ENCODE measurements at places on chromosomes 11 and 22.

DNA sequence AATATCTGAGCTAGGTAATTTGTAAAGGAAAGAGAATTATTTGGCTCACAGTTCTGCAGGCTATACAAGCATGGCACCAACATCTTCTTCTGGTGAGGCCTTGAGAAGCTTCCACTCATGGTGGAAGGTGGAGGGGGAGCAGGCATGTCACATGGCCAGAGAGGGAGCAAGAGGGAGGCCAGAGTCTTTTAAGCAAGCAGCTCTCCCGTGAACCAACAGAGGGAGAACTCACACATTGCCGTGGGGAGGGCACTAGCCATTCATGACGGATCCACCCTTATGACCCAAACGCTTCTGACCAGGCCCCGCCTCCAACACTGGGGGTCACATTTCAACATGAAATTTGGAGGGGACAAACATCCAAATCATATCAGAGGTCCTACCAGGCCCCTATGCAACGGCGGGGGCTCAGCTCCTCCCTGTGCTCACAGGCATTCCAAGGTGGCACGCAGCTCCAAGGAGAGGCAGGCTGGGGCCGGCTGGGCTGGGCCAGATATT is 4.6 kb downstream of the C11orf96 start:
- DNase-seq: peak; percentile 71

GRCh38 chr11:14320020-14320419 is 39.0 kb downstream of the RRAS2 start:
- DNase-seq: no peak

GRCh38 chr22:44256085-44256484 is 56.7 kb downstream of the SHISAL1 start:
- no peak for DNase-seq

DNA sequence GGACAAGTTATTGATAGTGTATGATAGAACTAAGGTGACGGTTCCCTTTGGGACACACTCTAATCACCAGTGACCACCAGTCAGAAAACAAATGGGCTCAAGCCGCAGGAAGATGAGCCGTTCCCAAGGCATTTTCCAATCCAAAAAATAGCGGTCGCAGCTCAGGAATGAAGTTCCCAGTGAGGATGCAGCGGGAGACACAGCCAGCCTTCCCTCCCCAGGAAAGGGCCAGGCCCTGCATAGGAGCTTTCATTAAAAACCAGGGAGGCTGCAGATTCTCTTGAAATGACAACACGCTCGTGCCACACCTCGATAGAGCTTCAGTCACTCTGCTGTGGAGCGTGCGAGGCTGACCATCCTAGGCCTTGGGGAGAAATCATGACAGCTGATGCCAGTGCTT is 65.8 kb upstream of the WNT7B start:
- no peak for DNase-seq

DNA sequence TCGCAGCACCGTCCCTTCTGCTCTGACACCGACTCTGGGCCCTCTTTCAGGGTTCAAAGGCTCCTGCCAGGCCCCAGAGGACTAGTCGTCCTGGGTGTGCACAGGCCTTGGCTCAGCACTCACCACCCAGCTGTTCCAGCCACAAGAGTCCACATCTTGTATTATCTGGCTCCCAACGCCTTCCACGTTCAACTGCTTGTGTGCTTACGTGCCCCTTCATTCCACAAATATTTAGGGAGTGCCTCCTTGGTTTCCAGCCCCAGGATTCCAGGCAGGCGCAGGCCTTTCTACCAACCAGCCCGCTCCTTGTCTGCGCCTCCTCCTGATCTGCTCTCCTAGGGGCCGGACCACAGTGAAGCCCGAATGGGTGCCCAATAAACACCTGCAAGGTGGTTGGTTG is 70.9 kb downstream of the SCUBE1 start:
- DNase-seq: no peak

GRCh38 chr11:44597358-44598012 is 32.0 kb downstream of the CD82 start:
- DNase-seq: no peak

- DNase-seq: no peak
Measured at GRCh38 chr22:35307372-35307771, 7.7 kb downstream of the TOM1 start.

GRCh38 chr22:28112548-28113043 is 193.5 kb upstream of the PITPNB start:
- DNase-seq: peak; percentile 81

GRCh38 chr11:123474994-123475393 is 44.9 kb downstream of the GRAMD1B start:
- DNase-seq: peak; percentile 28

DNA sequence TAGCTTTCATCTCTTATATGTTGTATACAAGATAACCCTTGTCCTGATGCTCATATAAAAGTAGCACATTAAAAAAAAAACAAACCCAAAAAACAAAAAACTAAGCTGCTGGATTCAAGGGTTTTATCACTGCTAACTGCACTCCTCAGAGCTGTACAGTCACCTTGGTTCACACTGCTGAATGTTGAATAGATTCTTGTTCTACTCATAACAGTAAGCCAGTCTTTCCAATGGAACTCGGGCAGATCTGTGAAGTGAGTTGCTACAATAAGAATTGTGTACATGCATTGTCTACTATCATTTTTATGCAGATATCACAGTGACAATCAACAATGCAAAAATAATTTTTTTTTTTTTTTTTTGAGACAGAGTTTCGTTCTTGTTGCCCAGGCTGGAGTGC is 4.7 kb downstream of the HARBI1 start:
- no peak for DNase-seq

GRCh38 chr11:76702336-76703128 is 32.0 kb upstream of the LRRC32 start:
- peak; percentile 47 for DNase-seq

DNA sequence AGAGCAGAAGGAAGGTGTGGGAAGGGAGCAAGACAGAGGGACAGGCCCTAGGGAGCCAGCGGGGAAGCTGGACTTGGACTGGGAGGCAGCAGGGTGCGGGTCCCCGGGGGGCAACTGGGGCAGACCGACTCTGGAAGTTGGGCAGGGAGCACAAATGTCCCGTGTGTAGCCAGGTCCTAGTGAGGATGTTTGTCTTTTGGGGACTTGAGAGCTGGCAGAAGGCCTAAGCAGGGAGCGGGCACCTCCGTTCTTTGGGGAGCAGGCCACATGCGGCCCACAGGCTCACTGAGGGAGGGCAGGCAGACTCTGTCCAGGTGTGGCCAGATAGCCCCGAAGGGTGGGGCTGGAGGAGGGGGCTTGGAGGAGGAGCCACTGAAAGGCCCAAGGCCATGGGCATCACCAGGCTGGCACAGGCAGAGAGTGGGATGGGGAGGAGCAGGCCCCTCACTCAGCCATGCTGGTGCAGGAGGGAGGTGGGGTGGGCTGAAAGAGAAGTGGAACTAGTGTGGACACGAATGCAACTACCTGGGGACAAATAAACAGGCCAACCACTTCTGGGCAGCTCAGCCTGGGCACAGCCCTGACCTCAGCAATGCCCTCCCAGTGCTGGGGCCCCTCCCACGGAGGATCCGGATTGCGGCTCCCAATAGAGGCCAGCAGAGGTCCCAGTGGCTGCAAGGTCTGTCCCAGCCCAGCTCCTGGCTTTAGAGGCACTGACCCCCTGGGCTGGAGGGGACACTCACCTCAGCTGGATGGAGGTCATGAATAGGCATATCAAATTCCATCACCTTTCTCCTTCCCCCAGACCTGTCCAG is 1.3 kb upstream of the SCARF2 start:
- no peak for DNase-seq

DNA sequence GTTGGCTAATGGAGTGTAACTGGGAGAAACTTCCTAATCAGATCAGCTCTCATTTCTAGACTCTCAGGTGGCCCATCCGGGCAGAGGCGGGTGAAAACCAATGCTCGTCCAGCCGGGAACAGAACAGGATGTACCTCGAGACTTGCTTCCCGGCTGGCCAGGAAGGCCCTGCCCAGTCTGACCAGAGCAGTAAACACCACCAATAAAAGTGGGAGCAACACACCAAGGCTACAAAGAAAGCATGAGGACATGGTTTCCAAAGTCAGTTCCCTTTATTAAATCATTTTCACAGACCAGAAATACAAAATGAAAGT is 940 bp upstream of the TNKS1BP1 start:
- DNase-seq: no peak

- DNase-seq: no peak
Measured at GRCh38 chr22:50205781-50206569, 5.2 kb downstream of the SELENOO start.

GRCh38 chr11:123235117-123235655 is 40.1 kb upstream of the CLMP start:
- peak; percentile 57 for DNase-seq

GRCh38 chr11:46006418-46007070 is 84.1 kb downstream of the LARGE2 start:
- DNase-seq: no peak

DNA sequence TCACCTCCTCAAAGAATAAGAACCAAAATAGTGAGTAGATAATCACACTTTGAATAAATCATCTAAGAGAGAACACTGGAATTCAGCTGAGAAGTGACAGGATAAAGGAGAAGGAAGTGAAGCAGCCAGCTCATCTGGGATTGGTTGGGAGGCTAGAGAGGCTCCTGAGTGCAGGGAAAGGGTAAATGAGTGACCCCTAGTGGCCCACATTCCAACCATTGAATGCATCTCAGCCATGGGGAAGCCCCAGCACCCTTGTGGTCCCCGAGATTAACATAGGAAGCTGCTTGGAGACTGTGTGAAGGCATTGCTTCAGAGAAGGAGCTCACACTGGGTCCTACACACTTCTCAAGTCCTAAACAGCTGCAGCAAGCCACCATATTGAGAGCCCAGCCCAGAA is 82.3 kb downstream of the JRKL start:
- DNase-seq: no peak

DNA sequence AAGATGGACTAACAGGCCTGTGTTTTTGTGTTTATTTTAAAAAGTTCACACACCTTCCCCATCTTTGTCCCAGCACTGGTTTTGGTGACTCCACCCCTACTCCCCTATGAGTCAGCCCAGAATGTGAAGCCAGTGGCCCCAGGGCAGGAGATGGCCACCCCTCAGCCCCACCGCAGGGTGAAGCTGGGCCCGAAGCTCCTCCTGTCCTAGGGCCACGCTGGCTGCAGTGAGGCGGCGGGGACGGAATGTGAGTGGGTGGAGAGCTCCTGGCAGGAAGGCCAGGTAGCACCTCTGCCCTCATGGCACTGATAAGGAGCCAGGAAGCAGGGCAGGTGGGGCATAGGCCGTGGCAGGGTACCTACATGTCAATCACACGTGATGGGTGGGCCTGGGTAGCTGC is 39.9 kb downstream of the SGSM3 start:
- peak; percentile 17 for DNase-seq

- DNase-seq: no peak
Measured at GRCh38 chr11:30984827-30985226, 384.7 kb downstream of the DCDC1 start.

GRCh38 chr11:111906680-111907079 is 4.9 kb downstream of the CRYAB start:
- no peak for DNase-seq

GRCh38 chr11:119509969-119510401 is 87.0 kb upstream of the THY1 start:
- DNase-seq: no peak

GRCh38 chr22:25935266-25936058 is 193.5 kb downstream of the MYO18B start:
- DNase-seq: peak; percentile 12

DNA sequence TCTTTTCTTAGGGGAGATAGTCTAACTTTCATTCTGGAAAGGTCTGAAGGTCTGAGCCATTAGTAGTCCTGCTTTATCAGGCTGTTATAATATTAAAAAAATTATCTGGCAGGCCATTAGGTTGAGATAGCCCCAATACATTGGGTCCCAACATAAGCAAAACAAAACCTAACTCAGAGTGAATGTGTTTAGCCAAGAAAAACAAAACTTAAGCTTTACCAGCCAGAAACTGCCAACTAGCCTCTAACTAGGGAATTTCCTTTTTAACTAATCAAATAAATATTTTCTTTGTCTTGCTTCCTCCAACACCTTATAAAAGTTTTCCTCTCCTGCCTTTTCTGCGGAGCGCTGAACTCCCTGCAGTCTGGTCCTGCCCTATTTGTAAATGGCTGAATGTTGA is 1137.7 kb upstream of the CNTN5 start:
- no peak for DNase-seq

GRCh38 chr22:36375071-36375980 is 12.4 kb downstream of the MYH9 start:
- peak; percentile 43 for DNase-seq

DNA sequence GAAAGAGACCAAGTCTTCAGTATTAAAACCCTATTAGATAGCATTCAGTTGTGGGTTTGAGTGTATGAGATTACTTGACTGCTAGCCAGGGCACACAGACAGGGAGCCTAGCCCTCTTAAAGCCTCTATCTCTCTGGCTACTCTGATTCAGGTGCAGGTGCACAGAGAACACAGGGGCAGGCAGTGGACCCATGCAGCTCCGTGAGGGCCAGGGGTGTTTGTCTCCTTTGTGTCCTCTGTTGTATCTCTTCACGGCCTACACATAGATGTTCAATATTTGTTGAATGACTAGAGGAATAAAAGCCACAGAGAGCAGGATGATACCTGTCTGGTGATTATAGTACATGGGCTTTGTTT is 21.5 kb upstream of the AIFM3 start:
- DNase-seq: no peak
